ENCODE measurements at places on chromosomes 3 and 15.

DNA sequence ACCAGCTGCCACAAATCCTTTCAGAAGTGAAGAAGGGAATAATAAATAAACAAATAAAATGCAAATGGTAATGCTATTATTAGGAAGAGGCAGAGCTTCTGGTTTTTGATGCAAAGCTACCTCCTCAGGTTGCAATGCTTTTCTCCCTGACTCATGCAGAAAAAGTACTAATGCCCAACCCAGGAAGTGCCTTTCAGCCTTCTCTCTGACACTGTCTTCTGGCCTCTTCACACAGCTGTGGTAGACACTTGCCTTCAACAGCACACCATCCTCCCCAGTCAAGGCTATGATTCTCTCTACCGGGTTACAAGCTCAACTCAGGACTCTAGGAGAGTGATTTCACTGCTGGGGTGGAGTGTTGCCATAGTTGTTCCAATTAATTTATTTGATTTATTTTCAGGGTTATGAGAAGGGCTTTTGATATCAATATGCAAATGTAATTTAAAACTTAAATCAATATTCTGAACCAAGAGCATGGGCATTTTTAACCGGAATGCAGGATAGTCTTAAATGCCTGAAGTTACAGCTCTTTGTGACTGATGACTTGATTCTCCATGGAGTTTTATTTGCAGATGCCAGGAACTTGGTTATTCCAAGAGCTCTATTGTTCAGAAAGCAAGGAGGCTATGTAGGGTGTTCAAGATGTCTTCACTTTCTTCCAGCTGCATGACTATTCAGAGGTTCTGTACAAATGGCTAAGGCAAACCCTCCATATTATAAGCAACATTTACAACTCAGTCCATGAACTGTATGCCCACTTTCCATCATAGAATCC lies 27.1 kb upstream of the GALNT15 start:
- no peak for DNase-seq

- no peak for DNase-seq
Measured at GRCh38 chr15:89506026-89506686, 9.8 kb upstream of the RHCG start.

GRCh38 chr3:134145183-134145582 lies 105.5 kb downstream of the RYK start:
- no peak for DNase-seq

GRCh38 chr3:43854283-43854682 lies 163.5 kb downstream of the ABHD5 start:
- no peak for DNase-seq

DNA sequence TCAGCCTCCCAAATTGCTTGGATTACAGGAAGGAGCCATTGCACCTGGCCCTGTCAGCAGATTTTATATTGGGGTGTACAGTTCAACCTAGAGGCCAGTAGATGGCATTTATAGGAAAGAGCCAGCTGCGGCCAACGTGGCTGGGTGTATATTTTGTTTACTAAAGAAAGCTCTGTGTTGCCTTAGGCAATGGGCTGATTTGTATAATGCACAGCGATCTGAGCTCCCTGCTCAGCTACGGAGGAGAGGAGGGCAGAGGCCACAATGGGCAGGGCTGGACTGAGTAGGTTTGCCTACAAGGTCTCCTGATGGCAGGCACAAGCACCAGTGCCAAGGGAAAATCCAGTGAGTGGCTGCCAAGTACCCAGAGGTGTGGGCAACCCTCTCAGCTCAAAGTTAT lies 282.4 kb downstream of the ARPP21 start:
- DNase-seq = no peak

- DNase-seq = no peak
Measured at GRCh38 chr3:6248528-6248927, 612.4 kb upstream of the GRM7 start.

GRCh38 chr15:61613729-61614128 lies 384.6 kb upstream of the RORA start:
- DNase-seq = no peak

GRCh38 chr15:67570875-67571647 lies 28.6 kb downstream of the MAP2K5 start:
- peak; percentile 32 for DNase-seq

DNA sequence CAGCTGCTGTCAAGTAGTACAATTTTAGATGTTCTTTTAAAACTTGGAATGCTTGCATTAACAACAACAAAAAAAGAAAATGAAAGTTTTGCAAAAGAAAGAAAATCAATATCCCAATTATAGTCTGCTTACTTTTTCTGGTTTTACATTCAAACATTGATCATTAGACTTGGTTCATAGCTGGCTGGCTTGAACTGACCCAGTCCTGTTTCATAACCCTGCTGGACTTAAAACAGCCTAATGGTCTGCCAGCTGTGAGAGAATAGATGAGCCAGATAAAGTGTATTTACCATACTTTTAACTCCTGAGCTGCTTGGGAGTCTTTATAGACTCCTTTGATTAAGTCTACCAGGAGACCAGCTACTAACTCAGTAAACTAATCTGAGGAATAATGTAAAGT lies 59.2 kb downstream of the PIAS1 start:
- DNase-seq = peak; percentile 18

DNA sequence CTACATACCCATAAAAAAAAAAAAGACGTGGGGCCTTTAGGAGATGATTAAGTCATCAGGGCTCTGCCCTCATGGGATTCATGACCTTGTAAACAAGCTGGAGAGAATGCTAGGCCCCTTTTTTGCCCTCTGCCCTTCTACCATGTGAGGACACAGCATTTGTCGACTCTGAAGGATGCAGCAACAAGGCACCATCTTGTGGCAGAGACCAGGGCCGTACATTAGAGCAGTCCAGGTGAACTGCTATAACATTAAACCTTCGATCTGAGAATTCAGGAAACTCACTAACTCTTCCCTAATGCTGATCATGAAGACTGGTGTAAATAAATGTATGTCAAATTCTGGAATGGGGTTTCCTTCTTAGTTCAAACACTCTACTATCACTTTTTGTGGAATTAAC lies 30.7 kb upstream of the SIAH2 start:
- no peak for DNase-seq

DNA sequence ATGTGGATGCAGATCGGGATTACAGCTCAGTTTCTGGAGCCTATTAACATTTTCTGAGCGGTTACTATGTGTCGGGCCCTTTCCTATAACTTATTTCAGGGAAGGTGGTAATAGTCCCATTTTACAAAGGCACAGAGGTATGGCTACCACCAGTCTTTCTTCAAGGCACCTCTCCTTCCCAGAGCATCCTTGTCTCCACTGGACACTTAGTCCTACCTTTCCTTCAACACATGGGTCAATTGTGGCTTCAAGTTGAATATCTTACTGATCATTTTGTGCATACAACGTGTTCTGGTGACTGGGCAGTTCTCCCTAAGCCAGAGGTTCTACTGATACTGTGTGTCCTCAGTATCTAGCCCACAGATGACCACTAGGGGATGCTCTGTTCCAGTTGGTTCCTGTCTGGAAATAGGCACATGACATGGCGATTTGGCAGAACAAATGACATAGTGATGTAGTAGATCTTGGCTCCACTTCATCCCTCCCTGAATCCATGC lies 60.7 kb upstream of the CMTM8 start:
- peak; percentile 85 for DNase-seq

DNA sequence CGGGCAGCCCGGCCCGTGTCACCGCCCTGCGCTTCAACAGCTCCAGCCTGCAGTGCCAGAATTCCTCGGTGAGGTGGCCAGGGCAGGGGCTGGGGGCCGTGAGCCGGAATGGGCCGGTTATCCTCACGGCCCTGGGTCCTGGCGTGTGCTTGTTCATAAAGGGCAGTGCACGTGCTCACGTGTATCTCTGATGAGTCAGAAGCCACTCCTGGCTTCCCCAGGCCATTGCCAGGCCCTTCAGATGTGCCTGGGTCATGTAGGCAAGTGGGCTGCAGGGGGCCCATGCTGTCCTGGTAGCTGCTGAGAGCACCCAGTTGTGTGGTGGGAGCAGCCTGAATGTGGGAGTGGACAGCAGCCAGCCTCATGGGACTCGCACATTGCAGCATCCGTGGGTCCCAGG lies 29.2 kb downstream of the PLXNA1 start:
- no peak for DNase-seq

DNA sequence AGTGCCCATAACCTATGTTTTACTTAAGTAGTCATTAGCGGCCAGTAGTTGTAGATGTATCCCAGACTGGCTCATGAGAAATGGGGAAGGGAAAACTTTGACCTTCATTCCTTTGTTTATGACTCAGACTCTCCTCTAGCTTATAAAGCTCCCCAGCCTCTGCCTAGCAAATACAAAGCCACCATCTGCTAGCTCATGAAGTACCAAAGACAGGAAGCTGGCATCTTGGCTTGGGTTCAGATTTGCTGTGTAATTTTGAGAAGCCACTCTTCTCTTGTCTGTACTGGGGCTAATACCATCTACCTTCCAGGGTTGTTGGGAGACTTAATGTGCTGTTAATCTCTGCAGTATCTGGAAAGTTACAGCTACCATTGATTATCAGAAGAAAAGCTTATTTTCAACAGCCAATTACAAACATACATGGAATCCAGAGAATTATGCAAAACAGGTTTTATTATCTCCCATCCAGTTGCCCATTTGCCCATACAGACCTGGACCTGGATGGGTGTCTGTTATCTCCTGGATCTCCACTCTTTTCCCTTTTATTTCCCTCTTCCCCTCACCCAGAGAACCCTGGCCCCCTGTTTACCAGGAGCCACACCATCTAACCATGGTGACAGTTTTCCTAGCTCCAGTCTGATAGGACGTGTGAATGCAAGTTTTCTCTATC lies 153.8 kb downstream of the SEMA6D start:
- no peak for DNase-seq

DNA sequence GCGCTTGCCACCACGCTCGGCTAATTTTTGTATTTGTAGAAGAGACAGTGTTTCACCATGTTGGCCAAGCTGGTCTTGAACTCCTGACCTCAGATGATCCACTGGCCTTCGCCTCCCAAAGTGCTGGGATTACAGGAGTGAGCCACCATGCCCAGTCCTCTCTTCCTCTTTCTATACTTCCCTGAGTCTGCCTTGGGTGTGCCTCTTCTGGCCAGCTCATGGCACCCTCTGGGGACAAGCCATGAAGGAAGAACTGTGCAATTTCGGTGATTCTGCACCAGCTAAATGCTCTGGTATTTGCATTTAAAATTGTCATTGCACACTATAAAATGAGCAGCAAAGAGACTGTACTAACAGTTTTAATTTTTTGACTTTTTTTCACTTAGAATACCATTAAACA lies 66.6 kb downstream of the IL20RB start:
- no peak for DNase-seq

- DNase-seq = no peak
Measured at GRCh38 chr3:161640181-161640580, 143.6 kb downstream of the OTOL1 start.

DNA sequence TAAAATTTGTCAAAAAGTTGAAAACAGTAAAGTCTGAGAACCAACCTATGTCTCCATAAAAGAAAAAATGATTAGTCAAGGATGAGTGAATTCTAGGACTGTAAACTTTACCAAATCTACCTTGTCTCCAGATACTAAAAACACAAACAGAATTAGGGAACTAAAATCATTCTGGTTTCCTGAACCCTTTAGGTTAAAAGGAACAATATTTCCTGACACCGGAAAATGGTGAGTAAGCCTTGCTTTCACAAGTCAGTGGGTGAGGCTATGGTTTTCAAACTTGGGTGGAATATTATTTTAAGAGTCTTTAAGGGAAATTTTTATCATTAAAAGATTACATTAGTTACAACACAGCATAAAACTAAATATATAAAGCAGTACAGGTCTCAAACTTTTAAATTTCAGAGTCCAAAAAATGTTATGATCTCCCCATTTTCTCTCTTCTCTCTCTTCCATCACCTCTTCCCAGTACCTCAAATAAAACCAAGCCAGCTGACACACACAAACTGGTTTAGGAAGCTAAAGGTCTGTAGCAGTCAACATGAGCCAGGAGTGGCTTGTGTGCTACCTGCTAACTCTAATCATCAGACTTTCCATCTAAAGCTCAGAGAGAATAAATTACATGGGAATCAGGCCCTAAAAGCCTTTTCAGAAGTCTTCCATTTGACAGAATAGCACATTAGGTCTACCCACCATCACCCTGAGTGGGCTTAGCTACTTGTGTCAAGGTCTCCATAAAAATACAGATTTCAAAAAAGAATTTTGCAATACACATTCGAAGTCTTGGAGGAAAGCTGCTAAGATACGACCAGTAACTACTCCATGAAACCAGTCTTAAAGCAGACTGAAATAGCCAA lies 2.2 kb downstream of the SLC12A6 start:
- no peak for DNase-seq

GRCh38 chr3:109369510-109369909 lies 32.2 kb upstream of the DPPA4 start:
- peak; percentile 44 for DNase-seq

GRCh38 chr3:32195995-32196540 lies 42.4 kb upstream of the CMTM8 start:
- no peak for DNase-seq

- no peak for DNase-seq
Measured at GRCh38 chr3:152621967-152622810, 212.7 kb upstream of the P2RY1 start.

Measured in HuH-7 (cell line).